Activated CD4-positive, alpha-beta memory T cell treated with anti-CD3 and anti-CD28 coated beads for 36 hours (primary cell): ENCODE measurements at places on chromosomes 6 and 20.

DNA sequence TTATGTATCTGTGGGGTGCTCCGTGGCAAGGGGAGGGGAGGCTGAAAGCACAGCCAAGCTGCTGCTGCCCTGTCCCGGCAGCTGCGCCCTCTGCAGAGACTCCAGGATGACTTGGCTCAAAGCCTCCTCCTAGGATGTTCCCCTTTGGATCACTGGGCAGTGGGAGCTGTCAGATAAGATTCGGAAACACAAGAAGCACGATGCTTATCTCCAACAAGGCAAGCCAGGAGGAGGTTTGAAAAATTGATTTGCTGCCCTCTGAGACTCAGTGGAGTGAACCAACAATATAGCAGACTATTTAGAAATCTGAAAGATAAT, 776.4 kb downstream of the C6orf118 start:
- no peak for DNase-seq

- no peak for DNase-seq
Measured at GRCh38 chr6:108435391-108435790, 125.3 kb upstream of the FOXO3 start.

- no peak for DNase-seq
Measured at GRCh38 chr6:26275663-26276062, 89.3 kb upstream of the BTN3A2 start.

GRCh38 chr6:161228096-161228495, 45.8 kb downstream of the AGPAT4 start:
- no peak for DNase-seq

- no peak for DNase-seq
Measured at GRCh38 chr6:137230547-137230946, 11.4 kb upstream of the IFNGR1 start.

DNA sequence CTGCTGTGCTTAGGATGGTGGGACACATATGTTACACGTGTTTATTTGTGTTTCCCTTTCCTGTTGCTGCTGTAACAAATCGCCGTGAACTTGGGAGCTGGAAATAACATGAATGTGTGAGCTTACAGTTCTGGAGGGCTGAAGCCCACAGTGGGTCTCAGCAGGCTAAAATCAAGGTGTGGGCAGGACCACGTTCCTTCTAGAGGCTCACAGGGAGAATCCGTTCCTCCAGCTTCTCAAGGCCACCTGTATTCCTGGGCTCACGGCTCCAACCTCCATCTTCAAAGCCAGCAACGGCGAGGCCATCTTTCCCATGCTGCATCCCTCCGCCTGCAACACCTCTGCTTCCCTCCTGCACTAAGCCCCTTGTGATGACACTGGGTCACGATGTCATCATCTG, 27.4 kb upstream of the PTGIS start:
- DNase-seq, result no peak

- DNase-seq, result no peak
Measured at GRCh38 chr20:45508068-45508886, 7.1 kb downstream of the SPINT3 start.

- no peak for DNase-seq
Measured at GRCh38 chr6:87588756-87589407, 905 bp downstream of the RARS2 start.

GRCh38 chr6:110938171-110938570, 20.3 kb upstream of the GTF3C6 start:
- no peak for DNase-seq

DNA sequence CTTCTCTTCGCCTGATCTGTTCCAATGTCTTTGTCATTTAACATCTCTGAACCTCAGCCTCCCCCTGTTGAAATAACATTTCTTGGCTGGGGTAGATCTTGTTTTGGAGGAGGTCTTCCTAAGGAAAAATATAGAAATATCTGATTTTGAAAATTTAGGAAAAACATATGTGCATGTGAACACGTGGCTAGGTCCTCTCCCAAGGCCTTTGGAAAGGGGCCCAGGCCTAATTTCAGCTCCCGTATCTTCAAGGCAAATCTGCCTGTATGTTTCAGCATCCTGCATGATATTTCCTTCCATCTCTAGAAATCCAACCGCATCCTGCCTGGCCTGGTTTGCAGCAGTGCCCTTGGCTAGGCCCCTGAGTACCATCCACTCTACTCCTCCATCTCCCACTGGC, 261.2 kb downstream of the PHACTR1 start:
- DNase-seq, result no peak

DNA sequence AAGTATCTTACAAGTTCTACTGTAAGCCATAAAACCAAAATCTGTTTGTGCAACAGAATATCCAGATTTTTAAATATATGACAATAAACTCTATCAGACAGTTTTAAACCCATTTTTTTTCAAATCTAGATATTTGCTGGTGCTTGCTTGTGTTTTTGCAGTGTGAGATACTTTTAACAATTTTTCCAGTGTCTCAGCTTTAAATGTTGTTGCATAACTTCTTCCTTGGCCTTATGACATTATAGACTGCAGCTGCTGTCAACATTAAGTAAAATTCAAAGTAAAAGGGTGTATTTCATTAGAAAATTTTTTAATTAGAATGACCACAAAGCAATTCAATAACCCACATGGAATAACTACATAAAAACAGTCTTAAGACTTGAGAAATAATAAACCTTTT, 139.5 kb downstream of the PTPRK start:
- no peak for DNase-seq

DNA sequence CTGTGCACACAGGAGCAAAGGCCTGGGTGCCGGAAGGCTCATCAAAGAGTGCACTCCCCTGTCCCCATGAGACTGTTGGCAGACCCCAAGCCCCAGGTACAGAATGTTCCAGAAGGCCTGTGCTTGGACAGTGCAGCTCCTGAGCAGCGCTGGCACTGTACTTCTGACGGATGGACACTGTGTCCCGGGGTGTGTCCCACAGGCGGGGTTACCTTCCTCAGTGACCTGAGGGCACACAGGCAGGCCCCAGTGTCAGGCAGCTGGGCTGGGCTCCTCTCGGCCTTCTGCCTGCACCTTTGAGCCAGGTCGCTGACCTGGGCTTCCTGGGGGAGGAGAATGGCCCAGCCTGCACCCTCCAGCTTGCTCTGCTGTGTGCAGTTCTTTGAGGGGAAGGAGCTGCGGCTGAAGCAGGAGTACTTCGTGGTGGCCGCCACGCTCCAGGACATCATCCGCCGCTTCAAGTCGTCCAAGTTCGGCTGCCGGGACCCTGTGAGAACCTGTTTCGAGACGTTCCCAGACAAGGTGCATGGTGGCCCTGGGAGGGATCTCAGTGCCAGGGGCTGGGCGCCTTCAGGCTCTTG, 30.1 kb downstream of the PYGB start:
- DNase-seq, result no peak

DNA sequence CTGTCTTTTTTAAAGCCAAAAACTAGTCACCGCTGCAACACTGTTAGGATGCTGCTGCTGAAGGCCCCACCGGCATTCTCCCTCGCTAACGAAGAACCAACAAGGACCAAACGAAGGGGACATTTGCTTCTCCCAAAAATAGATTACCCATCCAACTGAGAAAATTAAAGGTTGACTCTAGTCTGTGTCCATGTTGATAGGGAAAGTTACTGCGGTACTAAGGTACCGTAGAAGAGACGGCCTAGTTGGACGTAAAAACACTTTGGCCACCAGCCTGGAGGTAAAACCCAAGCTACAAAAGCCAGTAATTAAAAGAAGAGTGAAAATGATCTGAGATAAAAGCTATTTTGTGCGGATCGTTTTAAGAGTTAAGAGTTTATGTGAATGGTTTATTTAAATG, 11.8 kb upstream of the FOXF2 start:
- DNase-seq, result no peak

GRCh38 chr6:1586256-1586655, 23.5 kb upstream of the FOXC1 start:
- DNase-seq, result no peak

GRCh38 chr6:156848123-156848522, 70.9 kb downstream of the ARID1B start:
- DNase-seq, result no peak

GRCh38 chr6:51494342-51494741, 593.1 kb downstream of the PKHD1 start:
- no peak for DNase-seq

DNA sequence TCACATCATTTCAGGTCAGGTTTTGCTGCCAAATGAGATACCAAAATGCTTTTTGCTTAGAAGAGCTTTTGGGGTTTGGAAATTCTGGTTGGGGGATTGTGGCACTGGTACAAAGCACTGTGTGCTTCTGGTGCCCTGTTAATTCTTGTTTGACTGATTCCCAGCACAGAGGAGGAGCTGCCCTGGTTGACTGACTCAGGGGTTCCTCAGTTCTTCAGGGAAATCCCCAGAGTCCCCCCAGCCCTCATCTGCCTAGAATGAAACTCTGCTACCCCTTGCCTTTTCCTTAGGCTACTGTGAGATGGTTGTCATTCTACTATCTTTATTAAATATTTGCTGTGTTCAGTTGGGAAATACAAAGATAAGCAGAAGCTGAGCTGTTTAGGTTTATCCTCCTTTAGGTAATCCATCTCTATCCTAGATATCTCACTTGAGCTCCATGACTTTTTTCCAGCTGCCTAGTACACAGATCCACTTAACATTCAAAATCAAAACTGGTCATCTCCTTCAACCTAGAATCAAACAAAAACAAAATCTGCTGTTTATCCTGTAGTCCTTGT, 24.9 kb upstream of the TSPYL1 start:
- DNase-seq, result no peak

DNA sequence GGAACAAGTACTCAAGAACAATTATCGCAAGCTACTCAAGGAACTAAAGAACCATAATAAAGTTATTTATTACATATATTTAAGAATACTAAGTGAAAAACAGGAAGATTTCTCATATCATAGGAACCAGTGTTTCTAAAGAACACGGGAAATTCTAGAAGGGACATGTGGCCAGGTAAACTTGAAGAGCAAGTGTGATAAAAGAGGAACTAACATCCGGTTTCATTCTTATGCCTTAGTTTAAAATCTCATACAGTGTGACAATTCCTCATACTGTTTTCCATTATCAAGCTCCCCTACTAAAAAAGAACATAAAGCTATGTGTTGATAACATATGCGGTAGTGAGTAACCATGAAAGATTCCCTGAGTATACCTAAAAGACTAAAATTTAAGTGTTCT, 163.5 kb upstream of the SHLD1 start:
- no peak for DNase-seq
